Brain (organoid and tissue), 16 donors: ENCODE measurements at places on chromosomes 5 and 9.

- DNase-seq, result no peak
Observed at GRCh38 chr5:138790684-138791083, 37.5 kb downstream of the CTNNA1 start.

- DNase-seq, result no peak
Observed at GRCh38 chr9:17004500-17004899, 130.3 kb upstream of the CNTLN start.

DNA sequence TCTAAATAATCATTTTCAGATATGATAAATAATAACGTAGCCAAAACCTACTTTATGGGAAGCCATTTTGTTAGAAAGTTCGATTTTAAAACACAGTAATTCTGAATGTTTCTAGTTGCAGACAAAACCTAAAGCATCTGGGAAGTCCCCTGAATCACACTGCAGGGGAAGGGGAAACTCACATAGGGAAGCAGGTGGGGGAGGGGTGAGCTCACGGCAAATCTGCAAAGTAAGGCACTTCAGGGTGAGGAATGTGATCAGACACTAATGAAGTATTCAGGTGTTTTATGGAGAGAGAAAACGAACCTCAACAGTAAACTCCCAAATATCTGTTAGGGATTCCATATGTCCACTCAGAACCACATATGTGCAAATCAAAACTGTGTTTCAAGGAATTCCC lies 70.7 kb downstream of the EPB41L4A start:
- DNase-seq, result no peak

- no peak for DNase-seq
Observed at GRCh38 chr9:128138001-128138400, 10.5 kb upstream of the PTGES2 start.

DNA sequence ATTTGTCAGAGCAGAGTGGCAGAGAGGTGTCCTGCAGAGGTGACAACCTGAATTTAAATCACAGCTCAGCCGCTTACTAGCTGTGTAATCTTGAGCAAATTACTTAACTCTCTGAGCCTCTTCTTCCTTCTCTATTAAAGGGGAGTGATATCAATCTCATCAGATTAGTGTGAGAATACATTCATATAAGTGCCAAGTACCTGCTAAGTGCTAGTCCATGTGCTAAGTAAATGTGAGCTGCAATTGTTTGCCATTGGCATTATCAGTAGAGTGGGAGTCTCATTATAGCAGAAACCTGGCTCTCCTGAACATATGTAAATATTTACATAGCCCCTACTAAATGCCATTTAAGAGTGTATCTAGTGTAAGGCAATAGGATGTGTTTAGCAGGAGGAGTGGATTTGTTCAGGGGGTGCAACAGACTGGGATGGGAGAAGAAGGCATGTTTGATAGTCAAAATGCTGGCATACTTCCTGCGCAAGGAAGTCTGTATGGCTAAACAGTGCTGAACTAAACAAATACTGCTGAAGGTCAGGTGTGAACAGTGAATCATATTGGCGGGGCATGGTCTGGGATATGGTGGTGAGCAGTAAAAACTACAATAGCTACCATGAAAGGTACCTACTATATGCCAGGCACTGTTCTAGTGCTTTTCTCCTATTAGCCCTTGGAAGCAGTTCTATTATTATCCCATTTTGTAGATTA lies 74.5 kb downstream of the F2RL2 start:
- no peak for DNase-seq
